ENCODE measurements at places on chromosomes 7 and 10. TPM values are rescaled to one million over a fixed set of nuclear protein-coding genes. Genes with fewer than 3 reads are reported as not detected.

GRCh38 chr7:87322912-87323311, 22.6 kb upstream of the CROT start:
- no peak for DNase-seq

DNA sequence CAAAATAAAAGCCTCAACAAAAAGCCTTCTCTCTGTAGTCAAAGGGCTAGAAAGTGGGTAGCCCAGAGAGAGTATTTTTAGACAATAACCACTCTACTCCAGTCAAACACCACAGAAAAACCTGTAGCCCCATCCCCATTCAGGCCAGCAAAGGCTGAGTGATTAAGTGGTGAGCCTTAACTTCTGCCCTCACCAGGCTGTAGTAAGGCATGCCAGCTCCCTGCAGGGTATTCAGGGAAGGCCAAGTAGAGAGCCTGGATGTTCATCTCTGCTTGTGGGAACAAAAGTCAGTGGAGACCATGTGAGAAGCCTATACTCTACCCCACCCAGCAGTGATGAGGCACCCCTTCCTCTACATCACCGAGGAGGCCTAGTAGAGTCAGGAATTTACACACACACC, 51.2 kb downstream of the HIF1AN start:
- DNase-seq: no peak

DNA sequence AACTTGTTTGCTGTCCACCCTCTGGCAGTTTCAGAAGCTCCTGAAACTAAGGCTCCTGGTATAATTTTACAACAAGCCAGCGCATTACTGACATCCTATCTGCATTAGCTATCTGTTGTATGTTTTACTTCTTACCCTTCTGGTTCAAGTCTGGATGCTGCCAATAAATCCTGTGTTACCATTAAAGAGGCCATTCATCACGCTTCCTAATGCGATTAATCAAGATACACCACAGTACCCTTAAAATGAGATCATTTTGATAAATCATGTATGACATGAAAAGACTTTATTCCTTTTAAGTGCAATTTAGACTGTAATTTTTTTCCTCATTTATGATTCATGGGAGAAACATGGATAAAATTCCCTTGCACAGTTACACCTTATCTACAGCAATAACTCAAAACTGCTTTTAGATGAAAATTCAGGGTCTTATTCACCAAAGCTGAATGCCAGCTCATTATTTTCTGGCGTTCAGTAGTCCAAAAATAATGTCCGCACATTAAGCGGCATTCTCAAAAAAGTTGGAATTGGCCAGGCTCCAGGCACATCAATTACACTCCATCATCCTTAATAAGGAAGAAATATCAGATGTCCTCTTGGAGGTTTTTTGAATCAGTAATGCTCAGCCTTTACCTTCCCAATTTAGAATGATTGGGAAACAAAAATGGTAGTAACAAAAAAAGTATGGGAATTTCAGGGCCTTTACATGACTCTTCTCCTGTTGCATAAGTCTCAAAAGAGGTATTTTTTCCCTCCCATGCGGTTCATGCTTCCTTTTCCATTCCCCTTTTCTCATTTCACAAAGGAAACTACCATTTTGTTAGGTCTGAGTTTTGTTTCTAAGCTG, 878.5 kb downstream of the LRMDA start:
- DNase-seq: no peak

KAZALD1 gene
- total RNA-seq: not detected

DNA sequence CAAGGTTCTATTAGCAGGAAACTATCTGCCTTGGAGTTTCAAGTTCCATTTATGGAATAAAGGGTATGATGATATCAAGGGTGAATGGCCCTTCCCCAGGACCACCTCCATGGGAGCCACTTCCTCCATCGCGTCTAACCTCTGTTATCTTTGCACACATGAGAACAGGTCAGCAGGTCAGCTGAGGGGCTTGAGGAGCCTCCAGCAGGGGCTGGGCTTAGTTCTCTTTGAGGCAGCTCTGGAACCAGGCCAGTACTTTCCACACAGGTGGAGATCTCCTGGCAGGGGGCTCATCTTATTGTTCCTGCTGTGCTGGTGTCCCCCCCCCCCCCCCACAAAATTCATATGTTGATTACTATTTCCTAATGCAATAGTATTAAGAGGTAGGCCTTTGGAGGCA, 472.2 kb upstream of the ZMIZ1 start:
- DNase-seq: no peak

CPXM2 gene
- not detected for total RNA-seq

RET gene
- not detected for total RNA-seq

DNA sequence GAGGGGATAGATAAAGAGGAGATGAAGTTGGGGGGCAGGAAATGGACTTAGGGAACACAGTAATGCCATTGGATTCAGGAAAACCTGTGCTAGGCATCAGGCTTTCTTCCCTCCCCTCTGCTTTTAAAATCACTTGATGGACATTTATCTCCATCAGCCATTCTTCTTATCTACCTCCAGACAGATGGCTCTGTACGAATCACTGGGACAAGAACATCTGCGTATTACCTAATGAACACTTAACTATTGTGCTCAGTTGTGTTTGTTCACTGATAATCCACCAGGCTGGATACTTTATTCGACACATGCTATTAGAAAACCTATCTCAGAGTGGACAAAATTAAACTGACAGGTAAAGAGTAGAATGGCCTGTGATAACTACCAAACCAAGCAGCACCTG, 40.0 kb downstream of the TNKS2 start:
- no peak for DNase-seq

ANXA8 gene
- total RNA-seq: not detected

TYW1B gene
- 7.0 TPM for total RNA-seq

CLDN4 gene
- total RNA-seq: not detected

TMEM270 gene
- total RNA-seq: not detected

DNA sequence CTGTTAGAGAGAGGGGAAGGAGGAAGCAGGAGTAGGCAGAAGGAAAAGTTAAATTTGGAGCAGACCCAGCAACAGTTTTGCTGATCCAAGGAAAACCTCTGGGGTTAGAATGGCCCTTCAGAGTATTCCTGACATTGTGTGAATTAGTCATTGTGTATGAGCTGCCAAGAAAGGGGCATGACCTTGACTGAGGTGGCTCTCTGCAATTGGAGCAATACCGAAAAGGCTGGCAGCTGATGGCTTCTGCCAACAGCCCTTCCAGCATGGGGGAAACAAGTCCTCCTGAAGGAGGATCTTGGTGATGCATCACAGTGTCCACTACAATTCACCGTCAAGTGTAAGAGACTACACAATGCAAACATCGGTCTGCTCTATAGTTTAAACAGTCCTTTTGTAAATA, 20.6 kb upstream of the WASL start:
- DNase-seq: no peak

DNA sequence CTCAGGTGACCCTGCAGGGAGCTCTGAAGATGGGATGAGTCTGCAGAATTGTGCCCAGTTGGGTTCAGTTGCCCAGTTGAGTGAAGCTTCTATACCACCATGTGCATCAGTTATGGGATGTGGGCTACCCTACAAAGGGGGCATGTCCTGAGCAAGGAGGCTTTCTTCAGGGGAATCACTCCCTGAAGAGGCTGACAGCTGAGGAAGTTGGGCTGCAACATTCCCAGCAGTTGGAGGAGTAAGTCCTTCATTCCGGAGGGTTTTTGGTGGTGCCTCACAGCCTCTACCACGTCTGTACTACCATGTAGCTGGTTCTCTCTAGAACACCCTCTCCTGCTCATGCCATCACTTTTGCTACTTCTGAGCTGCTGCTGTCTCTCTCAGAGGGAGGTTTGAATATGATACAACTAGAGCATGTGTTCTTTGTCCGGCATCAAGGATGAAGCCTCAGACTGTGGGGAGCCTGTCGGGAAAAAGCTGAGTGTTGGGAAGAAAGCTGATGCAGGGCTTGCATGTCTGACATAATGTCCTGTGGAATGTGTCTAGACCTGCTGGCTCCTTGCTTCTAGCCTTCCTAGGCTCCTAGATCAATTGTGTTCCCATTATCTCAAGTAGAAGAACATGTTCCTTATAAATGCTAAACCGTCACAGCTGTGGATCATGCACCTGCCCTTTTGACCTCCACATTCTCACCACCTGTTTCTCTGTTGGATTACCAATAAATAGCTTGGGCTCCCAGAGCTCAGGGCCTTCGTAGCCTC, 355.8 kb downstream of the CCSER2 start:
- no peak for DNase-seq

DNA sequence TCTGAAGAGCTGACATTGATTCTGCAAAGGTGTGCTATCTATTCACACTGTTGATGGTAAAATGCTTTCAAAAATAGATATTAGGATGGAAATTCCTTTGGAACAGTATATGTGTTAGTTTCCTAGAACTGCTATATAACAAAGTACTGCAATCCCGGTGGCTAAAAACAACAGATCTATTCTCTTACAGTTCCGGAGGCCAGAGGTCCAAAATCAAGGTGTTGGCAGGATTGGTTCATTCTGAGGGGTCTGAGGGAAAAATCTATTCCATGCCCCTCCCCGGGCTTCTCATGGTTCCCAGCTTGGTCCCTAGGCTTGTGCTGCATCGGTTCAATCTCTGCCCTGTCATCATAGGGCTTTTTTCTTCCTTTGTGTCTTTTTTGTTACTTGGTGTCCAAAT, 79.9 kb downstream of the ADD3 start:
- DNase-seq: no peak

DNA sequence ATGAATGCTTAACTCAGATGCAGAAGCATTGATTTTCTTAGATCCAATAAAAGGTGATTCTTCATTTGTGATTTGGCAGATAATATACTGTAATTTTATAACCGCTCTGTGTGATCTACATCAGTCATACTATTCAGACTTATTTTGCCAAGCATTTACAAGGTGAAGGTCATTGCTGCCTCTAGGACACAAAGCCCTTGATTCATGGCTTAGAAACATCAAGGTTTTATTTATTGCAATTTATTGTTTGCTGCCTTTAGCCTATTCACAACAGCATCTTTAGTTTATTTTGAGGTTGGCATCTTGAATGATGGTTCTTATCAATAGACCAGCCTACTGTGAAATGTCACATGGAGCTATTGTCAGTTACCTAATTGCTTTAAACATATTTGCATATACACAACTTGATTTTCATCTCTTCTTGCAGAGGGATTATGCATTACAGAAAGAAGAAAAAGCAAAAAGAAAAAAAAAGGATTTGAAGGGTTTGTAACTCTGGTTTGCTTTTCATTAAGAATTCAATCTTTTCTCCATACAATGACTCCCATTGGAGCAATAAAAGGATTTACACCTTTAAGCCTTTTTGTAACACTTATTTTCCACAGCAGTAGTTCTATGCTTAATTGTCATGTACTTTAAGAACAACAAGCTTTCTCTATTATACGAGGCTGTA, 1371.6 kb upstream of the CELF2 start:
- DNase-seq: no peak

GRCh38 chr7:133650487-133651300, 397.8 kb downstream of the EXOC4 start:
- DNase-seq: no peak

DNA sequence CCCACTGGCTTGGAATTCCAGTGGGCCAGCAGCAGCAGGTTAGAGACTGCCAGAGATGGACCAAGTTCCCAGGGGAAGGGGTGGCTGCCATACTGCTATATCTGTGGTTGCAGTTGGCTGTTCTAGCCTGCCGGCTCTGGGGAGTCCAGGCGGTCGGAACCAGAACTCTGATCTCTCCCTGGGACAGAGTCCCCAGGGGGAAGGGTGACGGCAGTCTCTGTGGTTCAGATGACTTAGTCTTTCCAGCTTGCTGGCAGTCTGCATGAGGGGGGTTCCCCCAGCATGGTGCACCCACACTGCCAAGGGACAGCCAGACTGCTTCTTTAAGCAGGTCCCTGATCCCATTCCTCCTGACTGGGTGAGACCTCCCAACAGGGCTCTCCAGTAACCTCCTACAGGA, 82.5 kb downstream of the C10orf90 start:
- DNase-seq: no peak

DNA sequence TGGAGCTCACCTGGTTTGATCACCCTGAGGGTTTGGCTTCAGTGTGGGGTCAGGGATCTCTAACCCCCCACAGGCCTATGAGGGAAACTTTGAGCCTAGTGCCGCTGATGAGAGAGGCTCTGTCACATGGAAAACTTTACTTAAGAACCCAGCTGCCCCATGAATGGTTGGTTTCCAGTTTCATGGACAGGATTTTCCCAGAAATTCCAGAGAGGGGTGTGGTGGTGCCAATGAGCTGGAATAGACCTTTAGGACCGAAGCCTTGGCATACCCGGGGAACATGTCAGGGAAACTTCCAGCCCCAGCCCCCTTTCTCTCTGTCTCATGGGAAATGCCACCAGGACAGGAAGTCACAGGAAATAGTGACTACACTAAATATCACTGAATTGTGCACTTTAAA, 36.9 kb downstream of the AKR1B1 start:
- DNase-seq: no peak

DNA sequence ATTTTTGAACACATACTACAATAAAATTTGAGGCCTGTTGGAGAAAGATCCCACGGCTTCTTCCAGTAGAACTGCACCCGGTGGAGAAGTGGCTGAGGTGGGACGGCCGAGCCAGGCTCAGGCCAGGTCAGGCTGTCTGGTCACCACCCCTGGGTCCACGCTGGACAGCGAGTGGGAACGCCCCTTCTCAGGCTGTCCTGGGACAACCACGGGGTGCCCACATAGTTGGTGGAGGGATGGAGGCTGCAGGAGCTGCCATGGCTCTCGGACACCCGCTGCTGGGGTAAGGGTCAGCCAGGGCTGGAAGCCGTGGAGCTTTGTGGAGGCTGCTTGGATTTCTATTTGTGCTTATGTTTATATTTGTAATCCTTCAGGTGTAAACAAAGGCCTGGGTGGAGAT, 206.5 kb downstream of the DNAJB6 start:
- DNase-seq: no peak

DNA sequence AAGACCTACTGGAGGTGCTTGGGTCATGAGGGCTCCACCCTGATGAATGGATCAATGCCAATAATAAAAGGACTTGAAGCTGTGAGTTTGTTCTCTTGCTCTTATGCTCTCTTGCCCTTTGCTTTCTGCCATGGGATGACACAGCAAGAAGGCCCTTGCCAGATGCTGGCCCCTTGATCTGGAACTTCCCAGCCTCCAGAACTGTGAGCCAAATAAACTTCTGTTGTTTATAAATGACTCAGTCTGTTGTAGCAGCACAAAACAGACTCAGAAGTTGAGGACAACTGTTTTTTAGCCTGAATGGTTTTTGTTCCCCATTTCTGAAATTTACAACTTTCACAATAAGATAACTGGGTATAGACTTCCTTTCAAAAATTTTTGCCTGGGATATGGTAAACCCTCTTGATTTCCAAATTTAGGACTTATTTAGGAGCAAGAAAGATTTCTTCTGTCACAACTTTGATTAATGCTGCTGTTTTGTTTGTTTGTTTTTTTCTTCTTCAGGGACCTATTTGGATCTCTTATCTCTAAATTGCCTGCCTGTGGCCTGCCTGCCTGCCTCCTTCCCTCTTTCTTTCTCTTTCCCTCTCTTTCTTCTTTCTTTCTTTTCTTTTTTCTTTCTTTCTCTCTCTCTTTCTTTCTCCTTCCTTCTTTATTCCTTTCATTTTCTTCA, 12.1 kb downstream of the ENTPD1 start:
- DNase-seq: no peak

GRCh38 chr10:8410506-8410905, 356.0 kb downstream of the GATA3 start:
- no peak for DNase-seq

FKBP6 gene
- not detected for total RNA-seq

DPP6 gene
- not detected for total RNA-seq

Data from naive thymus-derived CD8-positive, alpha-beta T cell (primary cell).